Hematopoietic multipotent progenitor cell (in vitro differentiated cells): ENCODE measurements at places on chromosomes 2 and 18.
A peak's percentile ranks its signal among the peaks of the same experiment; 100 is the strongest.

DNA sequence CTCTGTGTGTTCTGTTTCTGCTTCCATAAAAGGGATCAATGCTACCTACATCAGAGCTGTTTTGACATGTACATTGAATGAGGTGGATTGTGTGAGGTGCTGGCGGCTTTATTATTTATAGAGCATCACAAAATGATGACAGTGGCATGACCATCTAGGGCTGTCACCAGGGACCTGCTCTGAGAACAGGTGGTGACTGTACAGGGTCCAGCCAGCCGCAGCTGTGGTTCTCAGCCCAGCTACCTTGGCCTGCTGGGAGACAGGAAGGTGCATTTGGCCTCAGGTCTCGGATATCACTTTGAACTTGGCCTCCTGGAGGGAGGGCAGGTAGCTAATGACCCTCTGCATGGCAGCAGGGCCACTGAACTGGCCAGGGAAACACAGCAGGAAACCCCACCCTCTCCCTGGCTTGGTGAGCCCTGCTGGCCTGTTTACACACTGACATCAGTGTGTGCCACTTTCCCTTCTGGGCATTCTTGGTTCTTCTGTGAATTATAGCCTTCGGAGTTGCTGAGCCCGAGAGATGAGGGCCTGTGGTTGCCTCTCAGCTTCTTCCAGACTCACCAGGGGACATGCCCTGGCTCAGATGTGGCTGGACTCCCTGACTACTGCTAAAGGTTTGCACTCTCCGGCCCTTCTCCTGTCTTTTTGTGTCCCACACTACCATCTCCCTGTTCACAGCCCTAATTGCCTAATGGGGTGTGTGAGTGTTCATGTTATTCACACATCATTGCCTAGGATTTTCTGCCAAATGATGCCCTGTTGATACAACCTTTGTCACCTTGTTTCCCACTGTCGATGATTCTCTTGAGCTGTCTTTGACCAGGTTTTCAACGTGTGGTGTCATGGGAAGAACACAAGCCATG, 109.2 kb upstream of the RAB12 start:
- DNase-seq, result no peak

DNA sequence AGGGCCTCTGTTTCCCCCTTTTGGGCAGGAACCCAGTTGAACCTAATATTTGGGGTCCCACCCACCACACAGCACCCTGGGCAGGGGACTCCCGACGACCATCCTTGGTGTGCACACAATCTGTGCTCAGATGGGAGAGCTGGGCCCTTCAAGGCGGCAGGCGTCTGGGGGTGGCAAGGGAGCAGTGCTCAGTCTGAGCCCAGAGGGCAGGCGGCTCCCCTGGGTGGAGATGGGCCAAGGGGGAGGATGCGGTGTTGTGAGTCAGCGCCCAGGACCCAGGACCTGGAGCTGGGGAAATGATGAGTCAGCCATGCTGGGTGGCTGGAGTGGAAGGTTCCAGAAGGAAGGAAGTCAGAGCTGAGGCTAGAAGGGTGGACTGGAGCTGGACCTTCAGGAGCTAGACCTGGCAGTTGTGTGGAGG, 3.8 kb downstream of the PROM2 start:
- no peak for DNase-seq

DNA sequence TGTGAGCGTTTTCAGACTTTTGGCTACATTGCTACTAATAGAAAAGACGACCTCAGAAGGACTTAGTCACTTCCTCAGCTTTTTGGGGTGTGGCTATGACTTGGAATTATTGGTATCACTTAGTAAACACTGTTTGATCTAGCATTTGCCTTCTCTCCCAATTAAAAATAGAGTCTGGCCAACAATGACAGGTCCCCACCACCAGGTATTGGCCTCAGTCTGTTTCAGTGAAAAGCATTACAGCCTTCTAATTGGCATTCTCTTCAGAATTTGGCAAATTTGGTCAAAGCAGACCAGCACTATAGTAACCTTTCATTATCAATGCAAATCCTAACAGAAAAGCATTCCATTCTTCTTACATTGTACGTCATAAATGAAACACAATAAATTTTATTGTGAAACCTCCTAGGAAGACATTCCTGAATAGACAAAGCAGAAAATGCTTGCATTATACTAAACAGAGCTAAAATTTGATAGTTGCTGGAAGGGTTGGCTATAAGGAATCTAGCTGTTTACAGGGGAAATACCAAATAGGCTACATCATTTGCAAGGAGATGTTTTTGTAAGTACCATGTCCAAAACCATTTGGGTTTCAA, 613.9 kb downstream of the IRS1 start:
- no peak for DNase-seq

- no peak for DNase-seq
Observed at GRCh38 chr2:234650911-234651310, 154.0 kb upstream of the ARL4C start.

DNA sequence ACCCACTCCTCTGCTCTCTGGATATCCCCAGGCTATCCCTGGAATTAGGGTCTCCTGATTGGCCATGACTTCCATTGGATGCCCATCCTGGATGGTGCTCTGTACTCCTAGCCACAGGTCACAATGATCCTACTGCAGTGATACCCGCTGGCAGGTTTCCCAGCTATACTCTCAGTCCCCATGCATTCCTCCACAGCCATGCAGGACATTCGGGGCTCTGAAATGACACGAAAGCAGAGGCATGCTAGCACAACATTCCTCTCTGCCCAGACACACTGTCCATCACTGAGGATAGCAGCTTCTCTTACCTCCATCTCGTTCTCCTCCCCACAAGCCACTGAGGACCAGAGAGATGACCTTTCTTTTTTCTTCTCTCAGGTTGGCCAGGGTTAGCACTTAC, 51.7 kb upstream of the SPATS2L start:
- no peak for DNase-seq

DNA sequence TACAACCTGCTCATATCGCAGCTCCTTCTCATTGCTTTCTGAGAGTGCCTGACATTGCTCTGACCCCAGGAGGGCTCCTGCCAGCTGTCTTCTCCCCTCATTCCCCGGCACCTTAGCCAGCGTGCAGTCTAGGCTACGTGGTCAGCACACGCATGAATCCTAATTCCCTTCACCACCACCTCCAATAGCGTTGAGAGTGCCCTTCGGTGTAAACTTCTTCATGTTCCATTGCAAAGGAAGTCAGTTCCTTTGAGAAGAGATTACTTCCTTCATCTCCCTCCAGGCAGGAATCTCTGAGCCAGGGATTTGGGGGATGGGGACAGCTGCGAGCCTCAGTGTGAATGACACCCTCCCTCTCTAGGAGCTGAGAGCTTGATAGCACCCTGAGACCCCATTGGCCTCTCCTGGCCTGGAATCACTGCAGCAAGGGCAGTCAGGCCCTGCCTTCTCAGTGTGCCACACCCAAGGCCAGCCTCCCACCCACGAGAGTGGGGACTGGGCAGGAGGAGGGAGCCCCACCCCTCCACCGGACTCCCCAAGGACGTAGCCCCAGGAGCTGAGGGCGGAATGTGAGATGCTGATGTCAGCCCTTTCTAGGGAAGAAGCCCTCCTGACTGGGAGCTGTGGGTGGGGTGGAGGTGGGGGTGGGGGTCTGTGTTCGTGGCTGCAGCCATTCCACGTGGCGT, 53.4 kb downstream of the SLC66A2 start:
- DNase-seq, result no peak

- no peak for DNase-seq
Observed at GRCh38 chr2:171553858-171554257, 31.6 kb downstream of the CYBRD1 start.

DNA sequence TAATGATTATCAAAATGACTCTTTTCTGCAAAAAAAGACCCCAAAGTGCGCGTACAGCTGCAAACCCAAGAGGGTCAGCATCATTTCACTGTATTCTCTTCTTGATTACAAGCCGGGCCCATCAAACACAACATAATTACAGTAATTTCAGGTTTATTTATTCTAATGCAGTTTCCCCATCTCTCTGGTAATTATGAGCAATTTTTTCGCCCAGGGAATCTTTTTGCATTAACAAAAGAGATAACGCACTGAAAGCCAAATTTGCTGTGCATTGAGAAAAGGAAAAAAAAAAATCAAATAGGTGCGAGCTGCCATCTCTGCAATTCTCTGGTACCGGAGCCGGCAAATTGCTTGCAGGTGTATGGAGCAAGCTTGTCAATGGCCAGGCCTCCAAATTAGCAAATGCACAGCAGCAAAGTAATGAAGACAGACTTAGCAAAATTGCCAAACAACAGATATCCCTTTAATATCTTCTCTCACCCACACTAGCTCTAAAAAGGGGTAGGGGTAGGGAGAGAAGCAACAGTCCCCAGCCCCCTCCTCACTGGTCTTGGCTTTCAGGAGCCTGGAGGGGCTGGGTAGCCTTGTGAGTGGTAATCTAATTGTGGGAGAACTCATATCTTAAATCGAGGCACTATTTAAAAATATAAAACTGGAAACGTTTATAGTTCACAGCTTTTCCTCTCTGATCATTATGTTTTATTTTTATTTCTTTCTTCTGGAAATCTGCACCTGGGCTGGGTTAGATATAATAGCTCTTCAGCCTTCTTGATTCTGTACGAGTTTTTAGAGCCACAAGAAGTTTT, 6.7 kb downstream of the DLX1 start:
- peak; percentile 26 for DNase-seq

DNA sequence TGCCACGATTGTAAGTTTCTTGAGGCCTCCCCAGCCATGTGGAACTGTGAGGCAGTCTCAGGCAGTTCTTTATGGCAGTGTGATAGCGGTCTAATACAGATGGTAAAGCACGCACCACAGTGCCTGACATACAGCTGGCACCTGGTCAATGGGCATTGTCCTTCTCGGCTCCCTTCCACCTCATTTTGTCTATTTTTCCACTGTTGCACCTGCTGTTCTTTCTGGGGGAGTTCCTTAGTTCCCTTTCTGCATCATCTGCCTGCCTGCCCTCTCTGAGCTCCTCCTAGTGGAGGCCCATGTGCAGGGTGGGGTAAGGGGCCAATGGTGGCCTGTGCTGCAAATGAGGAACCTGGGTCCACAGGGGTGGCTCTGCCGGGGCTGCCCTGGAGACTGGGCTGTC, 157.6 kb downstream of the LPIN1 start:
- DNase-seq, result peak; percentile 50

DNA sequence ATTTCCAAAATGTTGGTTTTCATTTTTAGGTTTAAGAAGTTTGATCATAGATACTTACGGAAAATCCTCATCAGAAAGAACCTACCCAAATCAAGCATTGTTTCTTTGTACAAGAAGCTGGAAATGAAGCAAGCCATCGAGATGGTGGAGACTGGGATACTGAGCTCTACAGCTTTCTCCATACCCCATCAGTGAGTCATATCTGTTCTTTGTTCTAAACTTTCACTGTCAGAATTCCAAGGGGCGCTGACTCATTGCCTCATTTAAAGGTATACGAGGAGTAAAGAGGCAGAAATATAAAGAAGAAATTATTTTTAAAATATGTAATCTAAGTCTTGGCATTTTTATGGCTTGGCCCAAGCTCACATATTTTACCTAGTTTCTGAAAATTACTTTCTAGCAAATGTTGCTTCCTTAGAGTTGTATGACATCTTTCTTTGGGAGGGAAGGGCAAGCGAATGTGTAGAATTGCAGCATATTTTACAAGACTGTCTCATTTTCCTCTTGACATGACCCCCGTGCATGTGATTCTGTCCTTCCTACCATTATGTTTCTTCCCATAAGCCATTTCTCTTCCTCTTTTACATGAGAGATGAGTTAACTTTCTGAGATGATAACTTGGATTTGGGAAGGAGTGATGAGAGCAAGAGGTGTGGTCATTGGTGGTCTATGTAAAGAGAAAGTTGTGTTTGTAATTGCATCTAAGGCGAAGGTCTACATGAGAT, 41.2 kb downstream of the SLC9A4 start:
- DNase-seq, result no peak

GRCh38 chr18:59950215-59950944, 50.6 kb downstream of the PMAIP1 start:
- DNase-seq, result no peak

- peak; percentile 1 for DNase-seq
Observed at GRCh38 chr18:8084160-8084559, 517.0 kb downstream of the PTPRM start.

DNA sequence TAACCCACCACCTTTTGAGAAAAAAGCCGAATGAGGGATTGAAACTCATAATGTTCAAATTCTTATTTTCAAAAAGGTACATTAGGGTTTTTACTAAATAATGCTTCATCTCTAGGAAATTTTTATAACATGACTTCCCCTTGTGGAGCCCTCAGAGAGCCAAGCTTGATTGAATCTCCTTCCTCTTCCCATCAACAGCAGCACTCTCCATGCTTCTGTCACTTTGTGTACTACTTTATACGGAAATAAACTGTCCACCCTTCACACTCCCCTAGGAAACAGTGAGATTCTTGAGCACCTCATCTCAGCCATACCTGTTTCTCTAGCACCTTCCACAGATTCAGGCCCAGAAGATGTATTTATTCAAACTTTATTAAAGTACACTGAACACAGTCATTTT, 51.8 kb downstream of the TFPI start:
- no peak for DNase-seq

DNA sequence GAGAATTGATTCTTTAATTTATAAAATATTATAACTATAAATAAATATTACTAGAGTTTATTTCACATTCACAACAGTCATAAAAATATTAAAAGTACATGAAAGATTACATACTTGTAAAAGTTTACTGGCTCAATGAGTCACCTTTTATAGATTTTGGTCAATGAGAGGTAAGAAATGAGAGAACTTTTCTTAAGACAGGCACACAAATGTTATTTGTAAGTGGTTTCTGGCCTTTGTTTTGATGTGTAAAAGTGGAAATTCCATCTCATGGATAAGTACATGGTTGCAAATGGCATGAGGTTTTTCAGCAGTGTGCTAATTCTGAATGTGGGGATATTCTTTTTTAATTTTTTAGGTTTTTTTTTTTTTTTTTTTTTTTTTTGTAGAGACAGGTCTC, 63.8 kb downstream of the TTC27 start:
- no peak for DNase-seq

DNA sequence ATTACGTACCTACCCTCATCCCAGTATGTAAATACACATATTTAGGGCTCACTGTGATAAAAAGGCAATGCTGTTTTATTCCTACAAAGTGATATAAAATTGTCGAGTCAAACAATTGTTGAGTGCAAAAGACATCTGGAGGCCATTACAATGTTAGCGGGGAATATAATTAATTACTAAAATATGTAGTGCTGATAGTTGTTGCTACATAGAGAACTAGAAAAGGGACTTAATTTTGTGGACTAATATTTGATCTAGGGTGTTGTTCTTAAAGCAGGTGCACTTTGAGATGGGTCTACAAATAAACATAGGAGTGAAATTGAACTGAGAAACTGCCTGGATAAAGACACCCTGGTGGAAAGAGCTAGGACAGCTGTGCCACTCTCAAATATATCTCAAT, 300.1 kb downstream of the NOL4 start:
- no peak for DNase-seq
